ENCODE measurements at places on chromosomes 16 and 17. TPM values are rescaled to one million over a fixed set of nuclear protein-coding genes. Genes with fewer than 3 reads are reported as not detected.
A peak's percentile ranks its signal among the peaks of the same experiment; 100 is the strongest.

DNA sequence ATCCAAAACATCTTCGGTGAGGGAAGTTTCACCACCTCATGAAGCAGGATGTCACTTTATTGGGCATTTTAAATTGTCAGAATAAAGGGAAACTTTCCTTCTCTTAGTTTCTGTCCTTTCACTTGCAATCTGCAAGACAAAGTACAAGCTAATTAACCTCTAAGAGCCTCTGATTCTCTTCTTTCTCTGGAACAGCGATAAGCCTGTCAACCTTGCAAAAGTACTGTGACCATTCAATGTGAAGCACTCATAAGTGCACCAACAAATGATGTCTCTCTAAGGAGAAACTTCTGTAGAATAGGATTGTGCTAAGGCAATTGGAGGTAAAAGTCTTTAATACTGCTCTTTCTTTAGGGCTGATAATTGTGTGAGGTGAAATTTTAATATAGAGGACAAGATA, 1622.3 kb downstream of the CDH8 start:
- no peak overlapping the region for H3K27ac ChIP-seq
- no peak overlapping the region for H3K4me3 ChIP-seq
- no peak for DNase-seq
- no peaks in the 10 kb centered on the region for H3K4me1 ChIP-seq

- no peaks in the 10 kb centered on the region for H3K27me3 ChIP-seq
- H3K36me3 ChIP-seq: no peaks in the 10 kb centered on the region
- DNase-seq: no peak
- no peak overlapping the region for H3K27ac ChIP-seq
Observed at GRCh38 chr16:89058812-89059211, 34.8 kb upstream of the ACSF3 start.

The MAPT gene
- total RNA-seq: 0.54 TPM

- H3K4me1 ChIP-seq: peaks cover 18% of the 10 kb centered on the region
- no peak overlapping the region for H3K27ac ChIP-seq
- H3K27me3 ChIP-seq: no peaks in the 10 kb centered on the region
- no peak for DNase-seq
Observed at GRCh38 chr17:8365143-8365542, 11.4 kb downstream of the KRABD2 start.

The BCAR1 gene
- 51.1 TPM for total RNA-seq

The KRTAP4-9 gene
- not detected for total RNA-seq

- no peaks in the 10 kb centered on the region for H3K36me3 ChIP-seq
- no peaks in the 10 kb centered on the region for H3K27me3 ChIP-seq
- no peak overlapping the region for H3K4me3 ChIP-seq
Observed at GRCh38 chr17:64418506-64419339, 28.1 kb upstream of the PECAM1 start.

DNA sequence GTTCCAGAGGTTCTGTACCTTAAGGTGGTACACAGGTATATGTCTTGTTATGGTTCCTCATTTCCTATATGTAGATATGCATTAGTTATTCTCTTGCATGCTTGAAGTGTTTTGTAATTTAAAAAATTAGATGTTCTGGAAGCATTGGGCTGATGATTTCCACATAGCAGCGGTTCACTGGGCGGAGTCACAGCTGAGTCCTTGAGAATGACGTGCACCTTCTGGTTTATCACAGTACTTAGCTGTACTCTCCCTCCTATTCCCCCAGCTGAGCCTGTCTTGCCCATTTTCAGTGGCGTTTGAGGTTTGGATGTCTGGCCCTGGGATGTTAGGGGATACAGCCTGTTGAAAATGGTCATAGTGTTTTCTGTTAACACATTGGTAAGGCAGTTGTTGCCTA, 327.1 kb downstream of the SNX29 start:
- no peak overlapping the region for H3K27ac ChIP-seq
- no peaks in the 10 kb centered on the region for H3K36me3 ChIP-seq
- no peak for DNase-seq
- no peaks in the 10 kb centered on the region for H3K4me1 ChIP-seq
- no peaks in the 10 kb centered on the region for H3K27me3 ChIP-seq

GRCh38 chr17:17172001-17172939, 33.9 kb downstream of the PLD6 start:
- peaks cover 14% of the 10 kb centered on the region for H3K4me1 ChIP-seq
- no peak overlapping the region for H3K4me3 ChIP-seq
- no peaks in the 10 kb centered on the region for H3K27me3 ChIP-seq
- H3K27ac ChIP-seq: peak overlapping the region; percentile 38
- no peak for DNase-seq

GRCh38 chr16:81592353-81592866, 147.8 kb downstream of the CMIP start:
- no peaks in the 10 kb centered on the region for H3K27me3 ChIP-seq
- no peak overlapping the region for H3K4me3 ChIP-seq
- no peaks in the 10 kb centered on the region for H3K4me1 ChIP-seq
- no peak overlapping the region for H3K27ac ChIP-seq
- DNase-seq: no peak

- no peak overlapping the region for H3K27ac ChIP-seq
- H3K4me3 ChIP-seq: no peak overlapping the region
- no peaks in the 10 kb centered on the region for H3K27me3 ChIP-seq
- no peaks in the 10 kb centered on the region for H3K36me3 ChIP-seq
Observed at GRCh38 chr17:43025766-43026537, 921 bp downstream of the RND2 start.

DNA sequence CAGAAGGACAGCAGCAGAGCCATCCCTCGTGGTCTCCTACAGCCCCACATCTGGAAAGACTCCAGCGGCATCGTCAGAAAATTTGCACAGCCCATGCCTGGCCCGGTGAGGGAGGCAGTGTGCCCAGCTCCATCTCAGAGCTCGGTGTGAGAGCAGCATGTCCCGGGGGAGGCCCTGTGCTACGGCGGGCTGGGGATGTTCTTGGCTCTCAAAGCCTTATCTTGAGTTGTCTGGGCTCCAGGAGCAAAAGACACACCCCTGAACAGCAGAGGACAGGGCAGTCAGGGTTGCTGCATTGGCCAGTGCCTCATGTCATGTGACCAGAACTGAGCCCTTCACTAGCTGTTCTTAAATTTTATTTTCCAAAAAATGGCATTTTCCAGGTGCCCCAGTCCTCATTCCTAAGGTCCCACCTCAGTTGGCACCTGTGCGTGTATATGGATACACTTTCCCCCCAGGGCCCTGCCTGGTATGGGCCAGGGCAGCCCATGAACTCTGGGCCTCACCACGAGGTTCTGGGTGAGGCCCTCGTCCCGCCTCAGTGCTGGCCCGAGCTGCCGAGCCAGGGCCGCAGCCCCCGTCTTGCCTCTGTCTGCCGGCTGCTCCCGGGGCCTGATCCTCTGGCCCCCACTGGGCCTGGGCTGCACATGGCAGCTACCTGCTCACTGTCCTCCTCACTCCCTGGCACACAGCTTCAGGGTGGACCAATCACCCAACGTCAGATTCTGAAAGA, 3.0 kb downstream of the NUDT16L1 start:
- H3K4me3 ChIP-seq: no peak overlapping the region
- no peaks in the 10 kb centered on the region for H3K27me3 ChIP-seq
- no peak overlapping the region for H3K27ac ChIP-seq
- no peak for DNase-seq
- H3K36me3 ChIP-seq: peaks cover 44% of the 10 kb centered on the region
- peaks cover 22% of the 10 kb centered on the region for H3K4me1 ChIP-seq

The HS3ST4 gene
- total RNA-seq: 0.11 TPM

DNA sequence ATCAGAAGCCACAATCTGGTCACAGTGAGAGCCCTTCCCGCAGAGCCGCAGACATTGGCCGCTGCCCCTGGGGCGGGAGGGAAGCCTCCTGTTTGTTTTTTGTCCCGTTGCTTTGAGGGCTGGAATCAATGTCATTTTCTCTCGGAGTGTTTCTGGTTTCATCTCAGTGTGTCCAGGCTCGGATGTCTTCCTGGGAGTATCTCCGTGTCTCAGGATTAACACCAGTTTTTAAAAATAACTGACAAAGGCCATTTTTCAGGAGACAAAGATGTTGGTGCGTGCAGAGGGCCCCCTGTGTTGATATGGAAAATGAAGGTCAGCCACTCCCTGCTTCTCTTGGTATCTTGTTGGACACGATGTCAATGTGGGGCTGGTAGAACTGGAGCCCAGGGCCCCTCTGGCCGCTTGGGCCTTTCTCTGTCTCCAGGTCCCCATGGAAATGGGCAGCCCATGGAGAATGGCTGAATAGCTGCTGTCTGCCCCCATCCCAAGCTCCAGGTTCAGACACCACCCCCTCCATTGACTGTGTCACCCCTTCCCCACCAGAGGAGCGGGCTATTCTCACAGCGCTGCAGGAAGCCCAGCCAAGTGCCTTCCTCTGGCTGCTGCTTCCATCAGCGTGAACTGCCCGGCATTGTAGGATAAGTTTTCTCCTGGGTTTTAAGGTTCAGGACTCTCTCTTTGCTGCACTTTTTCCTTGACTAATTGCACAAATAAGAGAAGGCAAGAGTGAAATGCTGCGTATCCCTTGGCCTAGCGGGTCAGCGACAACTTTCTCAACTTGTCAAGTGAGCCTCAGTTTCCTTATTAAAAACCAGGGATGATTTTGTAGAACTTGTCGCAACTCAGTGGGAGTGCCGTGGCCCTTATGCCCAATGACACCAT, 72.2 kb upstream of the METTL9 start:
- DNase-seq: no peak
- H3K36me3 ChIP-seq: no peaks in the 10 kb centered on the region
- H3K27me3 ChIP-seq: no peaks in the 10 kb centered on the region
- H3K4me1 ChIP-seq: no peaks in the 10 kb centered on the region
- H3K4me3 ChIP-seq: no peak overlapping the region

GRCh38 chr17:35073991-35074627, 10.6 kb upstream of the RFFL start:
- no peak overlapping the region for H3K4me3 ChIP-seq
- DNase-seq: no peak
- H3K36me3 ChIP-seq: no peaks in the 10 kb centered on the region

DNA sequence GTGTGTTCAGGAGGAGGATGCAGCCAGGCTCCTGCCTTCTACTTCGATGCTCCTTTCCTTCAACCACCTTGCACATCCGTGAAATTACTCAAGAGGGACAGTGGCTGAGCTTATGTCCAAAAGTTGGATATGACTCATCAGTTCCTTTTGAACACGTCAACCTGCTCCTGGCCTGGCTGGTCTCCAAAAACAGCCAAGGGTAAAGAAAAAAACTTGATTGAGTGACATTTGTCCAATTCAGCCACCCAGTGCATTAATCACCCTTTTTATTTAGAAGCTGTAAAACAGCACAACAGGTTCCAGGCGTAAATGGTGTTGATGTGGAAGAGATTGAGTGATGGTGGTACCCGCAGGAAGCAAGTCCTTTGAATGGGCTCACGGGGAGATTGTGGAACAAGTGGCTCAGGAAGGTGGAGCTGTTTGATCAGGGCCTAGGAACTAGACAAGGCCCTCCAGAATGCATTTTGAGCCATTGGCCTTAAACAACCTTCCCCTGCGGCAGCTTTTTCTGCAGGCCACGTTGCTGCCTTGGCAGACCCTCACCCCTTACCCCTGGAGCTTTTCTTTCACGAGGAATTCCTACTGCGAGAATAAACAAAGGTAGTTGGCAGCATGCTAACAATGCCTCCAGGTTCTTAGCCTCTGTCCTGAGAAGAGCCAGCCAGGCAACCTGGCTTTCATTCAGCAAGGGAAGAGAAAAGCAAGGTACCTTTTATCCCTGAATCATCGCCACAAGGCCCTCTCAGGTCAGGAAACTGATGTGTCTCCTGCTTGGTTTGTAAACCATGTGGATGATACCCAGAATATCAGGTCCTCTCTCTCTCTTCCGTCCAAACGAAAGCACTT, 173.3 kb upstream of the CACNG5 start:
- H3K27ac ChIP-seq: no peak overlapping the region
- no peaks in the 10 kb centered on the region for H3K4me1 ChIP-seq
- H3K27me3 ChIP-seq: no peaks in the 10 kb centered on the region

- H3K4me3 ChIP-seq: no peak overlapping the region
- DNase-seq: no peak
- H3K27me3 ChIP-seq: no peaks in the 10 kb centered on the region
- H3K27ac ChIP-seq: no peak overlapping the region
- H3K4me1 ChIP-seq: peaks cover 5% of the 10 kb centered on the region
Observed at GRCh38 chr17:4329838-4330237, 36.6 kb downstream of the UBE2G1 start.

DNA sequence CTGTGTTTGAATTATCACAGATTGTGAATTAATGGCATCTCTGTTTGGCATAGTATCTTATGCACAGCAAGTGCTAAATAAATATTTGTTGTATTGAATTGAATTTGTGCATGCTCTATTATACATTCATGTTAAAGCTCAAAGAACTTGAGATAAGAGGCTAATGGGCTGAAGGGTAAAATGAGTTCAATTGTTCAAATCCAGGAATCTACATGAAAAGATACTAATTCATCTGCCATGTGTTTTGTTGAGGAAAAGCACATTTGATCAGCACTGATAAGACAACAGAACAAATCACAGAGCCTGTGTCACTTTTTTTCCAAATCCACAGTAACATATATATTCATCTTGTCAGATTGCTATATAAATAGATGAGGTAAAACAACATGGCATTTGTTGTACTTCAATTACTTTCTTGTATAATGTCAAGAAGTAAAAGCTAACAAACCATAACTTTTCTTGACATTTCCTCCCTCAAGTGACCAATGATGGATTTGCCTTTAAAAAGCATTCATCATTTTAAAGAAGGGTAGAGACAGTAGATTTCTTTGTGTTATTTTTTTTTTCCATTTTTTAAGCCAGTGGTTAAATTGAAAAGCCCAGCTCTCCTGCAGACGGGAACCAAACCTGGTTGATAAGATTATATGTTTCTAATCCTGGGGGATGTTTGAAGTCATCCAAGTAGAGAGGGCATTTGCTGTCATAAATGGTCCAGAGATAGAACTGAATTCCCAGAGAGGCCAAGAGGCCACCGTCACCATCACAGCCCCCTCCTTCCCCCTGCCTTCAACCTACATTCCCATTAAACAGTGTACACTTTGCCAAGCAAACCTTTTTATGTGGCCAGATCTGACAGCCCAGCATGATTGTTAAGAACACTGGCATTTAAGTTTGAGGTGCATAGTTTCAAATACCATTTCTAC, 123.0 kb downstream of the CHD9NB start:
- DNase-seq: no peak
- no peaks in the 10 kb centered on the region for H3K27me3 ChIP-seq
- H3K4me1 ChIP-seq: no peaks in the 10 kb centered on the region
- H3K27ac ChIP-seq: no peak overlapping the region
- H3K36me3 ChIP-seq: no peaks in the 10 kb centered on the region

DNA sequence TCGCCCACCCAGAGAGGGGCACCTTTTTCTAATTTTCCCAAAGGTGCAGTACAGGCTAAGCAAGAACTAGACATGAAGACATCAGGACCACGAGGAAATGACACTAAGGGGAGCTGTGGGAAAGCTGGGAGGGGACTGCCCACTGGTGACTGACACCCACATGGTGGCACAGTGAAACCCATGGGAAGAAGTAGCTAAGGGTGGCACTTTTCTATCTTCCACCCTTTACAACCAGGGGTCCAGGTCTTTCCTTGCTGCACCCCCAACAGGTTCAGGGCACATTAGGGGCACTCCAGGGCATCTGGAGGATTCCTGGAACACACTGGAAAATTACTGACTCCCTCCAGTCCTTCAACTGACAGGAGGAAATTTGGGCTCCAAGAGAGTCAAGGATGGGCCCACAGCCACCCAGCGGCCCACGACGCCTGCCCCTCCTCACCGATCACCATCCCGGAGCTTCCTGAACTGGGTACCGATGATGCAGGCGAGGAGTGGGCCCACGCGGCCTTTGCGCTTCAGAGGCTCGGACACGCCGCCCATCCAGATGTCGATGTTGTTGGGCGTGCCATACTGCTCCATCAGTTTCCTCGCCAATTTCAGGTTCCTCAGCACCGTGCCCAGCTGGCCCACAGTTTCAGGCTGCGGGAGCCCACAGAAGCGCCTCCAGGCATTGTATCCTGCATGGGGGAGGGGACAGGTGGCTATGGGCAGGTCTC, 9.4 kb downstream of the MPO start:
- DNase-seq: no peak
- H3K36me3 ChIP-seq: no peaks in the 10 kb centered on the region
- no peak overlapping the region for H3K27ac ChIP-seq
- no peaks in the 10 kb centered on the region for H3K27me3 ChIP-seq
- no peak overlapping the region for H3K4me3 ChIP-seq
